ENCODE measurements at places on chromosomes 16 and 17. TPM values are rescaled to one million over a fixed set of nuclear protein-coding genes. Genes with fewer than 3 reads are reported as not detected.
A peak's percentile ranks its signal among the peaks of the same experiment; 100 is the strongest.

GRCh38 chr17:18285296-18285695 lies 24.8 kb downstream of the MIEF2 start:
- peaks cover 95% of the 10 kb centered on the region for H3K36me3 ChIP-seq
- DNase-seq, result no peak
- H3K4me1 ChIP-seq, result no peaks in the 10 kb centered on the region
- no peaks in the 10 kb centered on the region for H3K27me3 ChIP-seq
- no peak overlapping the region for H3K4me3 ChIP-seq

DNA sequence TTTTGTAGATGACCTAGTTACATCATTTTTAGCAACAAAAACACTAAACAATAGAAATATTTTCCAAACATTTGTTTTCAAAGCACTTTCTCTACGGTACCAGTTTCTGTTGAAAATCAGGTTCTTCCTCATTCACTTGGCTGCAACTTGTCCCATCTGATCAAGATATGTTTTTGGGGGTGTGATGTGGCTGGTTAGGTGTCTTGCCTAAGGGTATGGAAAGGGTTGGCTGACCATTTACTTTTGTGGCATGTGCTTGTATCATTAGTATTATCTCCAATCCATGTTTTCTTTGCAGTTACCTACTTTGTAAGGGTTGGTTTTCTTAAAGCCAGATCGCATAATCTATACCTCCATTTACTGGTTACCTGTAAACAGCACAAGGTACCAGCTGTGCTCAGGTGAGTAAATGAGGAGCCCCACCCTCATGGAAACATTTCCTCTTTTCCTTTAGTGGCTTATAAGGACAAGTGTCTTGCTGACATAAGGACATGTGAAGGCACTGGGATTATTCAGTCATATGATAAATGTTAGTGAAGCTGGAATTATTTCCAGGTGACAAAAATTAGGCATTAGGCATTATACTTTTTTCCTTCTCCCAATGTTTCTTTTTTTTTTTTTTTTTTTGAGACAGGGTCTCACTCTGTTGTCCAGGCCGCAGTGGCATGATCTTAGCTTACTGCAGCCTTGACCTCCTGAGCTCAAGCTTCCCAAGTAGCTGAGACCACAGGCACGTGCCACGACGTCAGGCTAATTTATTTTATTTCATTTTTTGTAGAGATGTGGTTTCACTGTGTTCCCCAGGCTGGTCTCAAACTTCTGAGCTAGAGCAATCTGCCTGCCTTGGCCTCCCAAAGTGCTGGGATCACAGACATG lies 162.0 kb downstream of the CCDC182 start:
- peaks cover 7% of the 10 kb centered on the region for H3K4me1 ChIP-seq
- no peak overlapping the region for H3K4me3 ChIP-seq
- no peaks in the 10 kb centered on the region for H3K27me3 ChIP-seq
- H3K36me3 ChIP-seq, result no peaks in the 10 kb centered on the region

- H3K27me3 ChIP-seq, result peaks cover 21% of the 10 kb centered on the region
- H3K36me3 ChIP-seq, result no peaks in the 10 kb centered on the region
- H3K27ac ChIP-seq, result no peak overlapping the region
- no peaks in the 10 kb centered on the region for H3K4me1 ChIP-seq
- no peak overlapping the region for H3K4me3 ChIP-seq
Measured at GRCh38 chr17:64315032-64315490, 52.0 kb upstream of the TEX2 start.

DNA sequence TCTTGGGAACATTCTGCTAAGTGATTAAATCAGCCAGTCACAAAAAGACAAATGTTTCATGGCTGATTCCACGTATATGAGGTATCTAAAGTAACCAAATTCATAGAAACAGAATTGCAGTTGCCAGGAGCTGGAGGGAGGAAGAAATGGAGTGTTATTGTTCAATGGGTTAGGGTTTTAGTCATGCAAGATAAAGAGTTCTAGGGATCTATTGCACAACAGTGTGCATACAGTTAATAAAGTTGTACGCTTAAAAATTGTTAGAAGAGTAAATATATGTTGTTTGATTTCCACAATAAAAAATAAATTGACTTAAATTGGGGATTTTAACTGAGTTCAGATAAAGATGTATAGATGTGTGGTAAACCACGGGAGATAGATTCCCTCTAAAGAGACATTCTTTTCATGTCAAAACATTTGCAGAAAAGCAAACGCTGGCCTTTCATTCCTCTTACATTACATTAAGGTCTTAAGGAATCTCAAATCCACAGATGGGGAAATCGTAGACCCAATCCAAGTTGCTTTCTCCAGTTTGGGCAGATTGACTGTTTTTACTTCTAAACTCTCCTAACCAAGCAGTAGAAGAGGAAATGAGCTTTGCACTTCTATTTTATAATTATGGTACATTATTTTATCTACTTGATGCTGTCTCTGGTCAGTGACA lies 4.6 kb downstream of the PRDM7 start:
- no peaks in the 10 kb centered on the region for H3K27me3 ChIP-seq
- H3K4me1 ChIP-seq, result 0 out of 2 replicates have a peak, but pooled peaks cover 5% of the 10 kb centered on the region
- H3K36me3 ChIP-seq, result no peaks in the 10 kb centered on the region
- no peak overlapping the region for H3K27ac ChIP-seq

GRCh38 chr16:57897996-57898395 lies 72.9 kb downstream of the CNGB1 start:
- peak overlapping the region; percentile 69 for H3K27ac ChIP-seq
- peaks cover 61% of the 10 kb centered on the region for H3K4me1 ChIP-seq
- no peak overlapping the region for H3K4me3 ChIP-seq
- 0 out of 2 replicates have a peak, but pooled peaks cover 3% of the 10 kb centered on the region for H3K36me3 ChIP-seq
- H3K27me3 ChIP-seq, result no peaks in the 10 kb centered on the region

DNA sequence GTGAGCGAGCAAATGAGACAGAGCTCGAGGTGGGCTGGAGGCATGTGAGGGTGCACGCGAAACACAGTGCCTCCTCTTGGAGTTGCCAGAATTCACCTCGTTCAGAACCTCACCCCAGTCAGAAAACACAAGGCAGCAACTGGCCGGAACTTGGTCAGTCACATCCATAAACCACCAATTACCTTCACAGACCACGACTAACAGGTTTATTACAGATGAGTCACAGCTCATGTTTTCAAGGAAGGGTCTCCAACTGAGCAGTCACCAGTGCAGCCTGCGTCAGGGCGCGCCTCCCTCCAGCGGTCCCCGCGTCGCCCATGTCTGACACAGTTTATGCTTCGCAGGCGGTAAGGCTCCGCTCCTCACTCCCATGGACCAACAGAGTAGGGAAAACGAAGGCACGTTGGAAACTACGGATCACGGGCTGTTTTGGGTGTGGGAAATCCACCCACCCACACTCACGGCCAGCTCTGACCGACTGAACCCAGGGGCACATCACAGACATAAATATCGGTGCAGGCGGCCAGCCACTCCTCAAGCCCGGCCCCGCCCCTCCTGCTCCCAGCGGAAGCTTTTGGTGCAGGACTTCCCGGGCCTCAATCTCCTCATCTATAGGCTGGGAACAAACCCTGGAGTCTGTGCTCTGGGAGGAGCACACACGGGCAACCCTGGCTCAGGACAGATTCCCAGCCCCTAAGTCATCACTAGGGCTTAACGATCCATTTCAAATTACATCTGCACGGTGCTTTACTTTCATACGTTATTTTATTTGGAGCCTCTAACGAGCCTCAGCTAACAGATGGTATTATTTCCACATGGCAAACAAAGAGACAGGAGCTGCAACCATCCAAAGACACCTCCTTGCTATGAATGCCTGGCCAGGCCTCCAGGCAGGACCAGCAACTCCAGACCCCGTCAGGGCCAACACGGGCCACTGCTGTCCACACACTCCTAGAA lies 126.3 kb downstream of the ZNF778 start:
- peaks cover 13% of the 10 kb centered on the region for H3K36me3 ChIP-seq
- H3K4me3 ChIP-seq, result no peak overlapping the region

- H3K36me3 ChIP-seq, result peaks cover 10% of the 10 kb centered on the region
- H3K4me3 ChIP-seq, result peak overlapping the region; percentile 70
- H3K27me3 ChIP-seq, result no peaks in the 10 kb centered on the region
- peak overlapping the region; percentile 91 for H3K27ac ChIP-seq
Measured at GRCh38 chr17:17835415-17836249, 1.2 kb downstream of the SREBF1 start.

- no peak overlapping the region for H3K4me3 ChIP-seq
- H3K27me3 ChIP-seq, result no peaks in the 10 kb centered on the region
- DNase-seq, result no peak
- H3K36me3 ChIP-seq, result peaks cover 50% of the 10 kb centered on the region
Measured at GRCh38 chr16:56758930-56759329, 29.0 kb downstream of the NUP93 start.

DNA sequence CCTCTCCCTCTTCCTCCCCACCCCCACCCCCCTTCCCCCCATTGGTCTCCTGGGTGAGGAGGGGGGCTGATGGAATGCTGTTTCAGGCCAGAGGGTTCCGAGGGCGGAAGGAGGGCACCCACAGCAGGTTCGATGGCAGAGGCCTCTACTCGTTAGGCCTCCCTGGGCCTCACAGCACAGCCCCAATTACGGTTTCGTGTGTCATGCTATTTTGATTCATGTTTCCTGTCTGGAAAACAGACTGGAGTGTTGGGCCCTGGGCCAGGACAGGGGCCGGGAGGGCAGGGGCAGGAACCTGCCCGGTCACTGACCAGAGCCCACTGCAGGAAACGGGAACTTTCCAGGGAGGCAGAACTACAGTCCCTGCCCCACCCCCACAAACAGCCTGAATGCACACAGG lies 138.2 kb downstream of the C16orf95 start:
- H3K27ac ChIP-seq, result peak overlapping the region; percentile 71
- peak; percentile 68 for DNase-seq
- no peaks in the 10 kb centered on the region for H3K27me3 ChIP-seq
- no peak overlapping the region for H3K4me3 ChIP-seq
- no peaks in the 10 kb centered on the region for H3K36me3 ChIP-seq
- peaks cover 48% of the 10 kb centered on the region for H3K4me1 ChIP-seq

DNA sequence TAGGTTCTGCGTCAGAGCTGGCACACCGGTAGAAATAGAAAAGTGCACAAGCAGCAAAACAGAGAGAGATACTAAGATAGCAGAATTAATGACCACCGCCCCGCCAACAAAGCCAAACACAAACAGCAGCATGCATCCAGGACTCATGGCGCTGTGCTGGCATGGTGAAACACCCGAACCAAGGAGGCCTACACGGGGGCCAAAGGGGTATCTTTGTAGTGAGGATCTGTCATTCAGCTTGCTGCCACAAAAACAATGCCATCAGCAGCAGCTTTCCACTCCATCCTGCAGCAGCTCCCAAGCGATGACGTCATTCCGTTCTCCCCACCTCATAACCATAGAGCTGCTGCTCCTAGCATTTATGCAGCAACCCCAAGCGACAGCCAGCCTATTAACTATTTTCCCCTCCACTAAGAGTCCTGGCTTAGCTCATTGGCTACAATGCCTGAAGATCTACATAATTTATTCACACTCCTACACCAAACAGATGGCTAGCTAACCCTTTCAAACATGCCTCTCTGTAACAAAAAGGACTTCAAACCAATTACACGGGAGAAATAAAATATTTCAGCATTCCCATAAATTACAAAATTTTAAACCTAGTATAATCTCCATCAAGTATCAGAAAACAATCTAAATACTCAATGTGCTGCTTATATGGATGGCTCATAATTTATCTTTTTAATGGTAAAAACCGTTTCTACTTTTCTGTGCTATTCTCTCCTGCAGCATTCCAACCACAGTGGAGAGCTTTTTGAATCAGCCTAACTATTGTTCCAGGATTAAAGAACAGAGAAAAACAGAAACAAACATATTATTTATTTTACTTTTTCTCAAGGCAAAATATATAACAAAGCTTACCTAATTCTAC lies 73.9 kb downstream of the SPAG9 start:
- DNase-seq, result peak; percentile 76
- H3K27me3 ChIP-seq, result no peaks in the 10 kb centered on the region

GRCh38 chr16:82735186-82735585 lies 108.4 kb downstream of the CDH13 start:
- H3K27ac ChIP-seq, result peak overlapping the region; percentile 81
- H3K4me1 ChIP-seq, result peaks cover 46% of the 10 kb centered on the region
- no peak for DNase-seq
- peaks cover 5% of the 10 kb centered on the region for H3K36me3 ChIP-seq
- H3K4me3 ChIP-seq, result peak overlapping the region; percentile 6
- no peaks in the 10 kb centered on the region for H3K27me3 ChIP-seq

FBXO31 gene
- 26.2 TPM for total RNA-seq

QPRT gene
- total RNA-seq, result 0.13 TPM

ASGR1 gene
- total RNA-seq, result 0.16 TPM

COX6A2 gene
- total RNA-seq, result not detected

ETV4 gene
- 7.2 TPM for total RNA-seq

FOXJ1 gene
- not detected for total RNA-seq

RNF227 gene
- total RNA-seq, result 0.42 TPM

CTRB1 gene
- total RNA-seq, result not detected
